Cardiac ventricle fibroblast (primary cell): ENCODE measurements at places on chromosomes 4 and X. TPM values are rescaled to one million over a fixed set of nuclear protein-coding genes. Genes with fewer than 3 reads are reported as not detected.

PTPN13 gene
- total RNA-seq, result 11.2 and 14.3 TPM in 2 replicates

TRPC3 gene
- total RNA-seq, result 0.15 TPM in 1 of 2 replicates, not detected in the other

UGT2A3 gene
- not detected in 2 replicates for total RNA-seq

GLRA2 gene
- total RNA-seq, result not detected in 2 replicates

CDX4 gene
- not detected in 2 replicates for total RNA-seq
